ENCODE measurements at places on chromosomes 11 and 22.

DNA sequence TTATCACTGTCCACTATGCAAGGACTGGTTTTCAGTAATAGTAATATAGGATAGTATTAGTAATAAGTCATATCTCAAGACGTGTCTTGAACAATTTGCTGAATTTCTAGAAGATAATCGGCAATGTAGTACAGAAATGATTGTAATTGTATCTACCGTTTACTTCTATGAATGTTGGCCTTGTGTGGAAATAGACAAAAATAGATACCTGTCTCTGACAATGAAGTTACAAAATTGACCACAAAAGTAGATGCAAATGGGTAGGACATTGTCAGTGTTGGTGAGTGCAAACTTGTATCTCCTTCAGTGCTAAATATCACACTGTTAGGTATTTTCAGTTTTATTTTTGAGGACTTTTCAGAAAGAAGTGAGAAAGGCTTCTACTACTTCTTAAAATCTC lies 43.1 kb downstream of the SVIP start:
- no peak for DNase-seq

DNA sequence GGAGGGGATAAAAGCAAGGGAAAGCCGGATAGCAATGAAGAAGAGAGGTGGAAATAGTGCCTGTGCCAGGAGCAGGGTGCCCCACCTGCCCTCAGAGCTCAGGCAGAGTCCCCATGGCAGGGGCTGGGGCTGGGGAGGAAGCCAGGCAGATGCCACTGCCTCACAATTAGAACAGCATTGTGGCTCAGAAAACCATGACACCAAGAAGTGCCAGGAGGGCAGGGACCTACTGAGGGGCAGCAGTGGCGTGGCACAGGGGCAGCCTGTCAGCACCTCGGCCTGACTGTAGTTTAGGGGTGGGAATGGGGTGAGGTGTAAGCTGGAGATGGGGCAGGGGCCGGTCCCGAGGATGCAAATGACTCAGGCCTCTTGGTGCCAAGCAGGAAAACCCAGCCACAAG lies 532.1 kb upstream of the B3GAT1 start:
- no peak for DNase-seq

GRCh38 chr11:115085461-115086210 lies 407.3 kb downstream of the NXPE2 start:
- no peak for DNase-seq

DNA sequence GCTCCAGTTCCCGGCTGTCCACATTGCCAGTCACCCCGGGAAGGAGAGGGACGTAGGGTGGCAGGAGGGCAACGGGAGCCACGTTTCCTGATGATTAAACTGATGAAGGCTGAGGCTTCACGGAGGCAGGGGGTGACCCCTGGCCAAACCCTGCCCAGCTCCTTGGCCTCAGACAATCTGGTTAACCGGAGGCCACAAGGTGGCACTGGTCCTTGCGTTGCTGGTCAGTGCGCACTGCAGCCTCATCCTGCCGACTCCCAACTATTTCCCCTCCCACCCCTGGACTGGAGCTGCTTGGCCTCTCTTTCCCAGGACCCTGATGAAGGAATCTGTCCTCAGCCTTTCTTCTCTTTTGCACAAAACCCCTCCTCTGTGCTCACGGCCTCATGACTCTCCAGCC lies 75.3 kb downstream of the PDE2A start:
- peak; percentile 48 for DNase-seq

- no peak for DNase-seq
Measured at GRCh38 chr11:28727254-28727653, 619.1 kb downstream of the METTL15 start.

GRCh38 chr11:102986815-102987214 lies 31.3 kb upstream of the MMP13 start:
- no peak for DNase-seq

- no peak for DNase-seq
Measured at GRCh38 chr11:129978447-129978846, 24.2 kb downstream of the PRDM10 start.

DNA sequence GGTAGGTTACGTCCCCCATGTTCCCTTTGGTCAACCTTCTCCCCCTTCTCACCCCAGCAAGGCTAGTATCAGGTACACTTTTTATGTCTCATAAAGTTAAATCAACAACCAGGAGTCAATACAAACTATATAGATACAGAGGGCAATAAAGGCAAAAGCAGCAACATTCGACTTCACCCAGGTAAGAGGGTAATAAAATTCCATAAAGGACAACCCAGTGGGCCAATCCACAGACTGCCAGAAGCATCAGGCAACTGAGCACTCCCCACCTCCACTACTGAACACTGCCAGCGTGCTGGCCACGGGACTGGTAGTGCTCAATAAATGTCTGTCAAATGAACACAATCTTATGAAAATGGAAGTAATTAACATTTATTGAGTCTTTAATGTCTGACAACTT lies 5.1 kb upstream of the MS4A18 start:
- DNase-seq, result no peak

- DNase-seq, result no peak
Measured at GRCh38 chr11:9893474-9893873, 229.6 kb downstream of the SWAP70 start.

DNA sequence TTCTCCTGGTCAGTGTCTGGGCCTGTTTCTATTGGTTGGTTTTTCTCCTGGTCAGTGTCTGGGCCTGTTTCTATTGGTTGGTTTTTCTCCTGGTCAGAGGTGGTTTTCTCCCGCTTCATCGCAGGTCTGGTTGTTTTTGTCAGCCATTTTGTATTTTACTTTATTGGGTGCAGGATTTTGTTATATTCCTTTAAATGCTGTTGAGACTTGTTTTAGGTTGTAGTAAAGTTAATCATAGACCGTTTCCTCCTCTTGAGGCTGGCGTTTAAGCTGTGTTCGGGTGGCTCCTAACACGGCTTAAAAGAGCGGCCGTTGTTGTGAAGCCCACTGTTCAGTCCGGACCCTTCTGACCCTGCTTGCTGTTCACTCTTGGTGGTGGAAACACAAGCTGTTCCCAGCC lies 26.2 kb downstream of the ZBED4 start:
- no peak for DNase-seq

GRCh38 chr11:70399681-70400112 lies 1.4 kb downstream of the CTTN start:
- peak; percentile 90 for DNase-seq

DNA sequence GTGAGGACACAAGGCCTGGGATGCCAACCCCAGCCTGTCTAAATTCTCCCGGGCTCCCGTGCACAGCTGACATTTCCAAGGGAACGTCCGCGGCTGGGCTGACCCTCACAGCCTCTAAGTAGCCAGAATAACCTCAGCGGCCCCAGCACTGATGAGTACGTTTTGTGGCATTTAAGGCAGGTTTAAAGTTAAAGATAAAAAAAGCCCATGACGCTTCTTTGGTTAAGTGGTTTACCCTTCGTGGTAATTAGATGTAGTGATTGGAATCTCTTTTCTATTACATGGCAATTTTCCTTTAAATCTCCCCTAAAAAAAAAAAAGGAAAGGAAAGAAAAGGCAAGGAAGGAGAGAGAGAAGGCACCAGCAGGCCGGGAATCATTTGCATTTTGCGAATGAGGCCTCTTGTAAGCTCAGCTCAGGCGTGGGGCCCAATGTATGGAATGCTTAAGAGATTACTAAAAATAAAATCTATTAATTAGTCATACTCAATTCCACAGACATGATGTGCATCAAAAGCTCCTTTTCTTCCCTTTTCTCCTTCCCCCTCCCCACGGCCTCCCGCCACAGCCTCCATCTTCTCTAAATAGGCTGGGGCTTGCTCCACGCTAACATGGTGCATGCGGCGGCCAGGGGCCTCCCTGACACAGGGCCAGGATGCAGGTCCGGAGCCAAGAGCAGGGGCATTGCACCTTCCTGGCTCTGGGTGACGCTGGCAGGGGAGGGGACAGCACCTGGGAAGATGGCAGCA lies 44.1 kb downstream of the MACROD1 start:
- no peak for DNase-seq

DNA sequence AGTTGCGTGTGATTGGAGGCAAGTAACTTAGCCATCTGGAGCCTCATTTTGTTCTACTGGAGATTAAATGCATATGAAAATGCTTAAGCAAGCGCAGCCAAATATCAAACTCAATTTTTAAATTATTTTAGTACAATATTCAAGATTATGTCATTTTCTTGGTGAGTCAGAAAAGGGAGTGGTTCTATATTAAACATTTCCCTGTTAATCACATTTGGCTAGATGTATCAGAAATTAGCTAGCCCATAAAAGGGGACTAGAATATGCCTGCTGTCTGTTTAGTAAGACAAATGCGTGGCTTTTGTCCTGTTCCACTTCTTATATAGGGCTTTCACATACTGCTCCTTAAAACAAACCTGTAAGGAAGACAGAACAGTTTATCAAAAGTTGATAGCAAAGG lies 35.0 kb upstream of the BMAL1 start:
- DNase-seq, result no peak

- no peak for DNase-seq
Measured at GRCh38 chr22:34804091-34804490, 261.9 kb upstream of the ISX start.

DNA sequence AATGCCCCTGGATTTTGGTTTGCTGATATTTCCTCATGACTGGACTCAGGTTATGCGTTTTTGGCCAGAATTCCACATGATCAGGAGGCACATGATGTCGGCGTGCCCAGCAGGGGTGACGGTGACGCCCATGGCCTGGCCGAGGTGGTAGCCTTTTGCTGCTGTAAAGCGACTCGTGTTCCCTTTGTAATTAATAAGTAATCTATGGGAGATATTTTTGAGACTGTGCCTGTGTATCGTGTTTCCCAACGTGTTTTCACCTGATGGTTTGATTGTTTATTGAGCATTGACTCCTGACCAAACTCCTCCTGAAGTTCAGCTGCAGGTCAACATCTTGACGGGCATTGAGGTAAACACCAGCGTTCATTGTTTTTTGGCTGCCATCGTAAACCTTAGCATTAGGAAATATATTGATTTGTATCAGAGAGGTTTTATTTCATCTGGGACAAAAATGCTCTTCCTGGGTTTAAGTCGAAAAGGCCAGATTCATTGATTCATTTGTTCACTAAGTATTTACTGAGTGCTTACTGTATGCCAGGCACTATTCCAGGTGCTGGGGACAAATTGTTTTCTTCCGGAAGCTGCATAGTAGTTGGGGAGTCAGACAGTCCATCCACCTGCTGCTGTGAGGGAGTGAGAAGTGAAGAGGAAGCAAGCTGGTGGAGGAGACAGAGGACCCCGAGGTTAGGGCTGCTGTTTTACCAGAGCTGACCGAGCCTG lies 23.6 kb downstream of the DCPS start:
- DNase-seq, result no peak

DNA sequence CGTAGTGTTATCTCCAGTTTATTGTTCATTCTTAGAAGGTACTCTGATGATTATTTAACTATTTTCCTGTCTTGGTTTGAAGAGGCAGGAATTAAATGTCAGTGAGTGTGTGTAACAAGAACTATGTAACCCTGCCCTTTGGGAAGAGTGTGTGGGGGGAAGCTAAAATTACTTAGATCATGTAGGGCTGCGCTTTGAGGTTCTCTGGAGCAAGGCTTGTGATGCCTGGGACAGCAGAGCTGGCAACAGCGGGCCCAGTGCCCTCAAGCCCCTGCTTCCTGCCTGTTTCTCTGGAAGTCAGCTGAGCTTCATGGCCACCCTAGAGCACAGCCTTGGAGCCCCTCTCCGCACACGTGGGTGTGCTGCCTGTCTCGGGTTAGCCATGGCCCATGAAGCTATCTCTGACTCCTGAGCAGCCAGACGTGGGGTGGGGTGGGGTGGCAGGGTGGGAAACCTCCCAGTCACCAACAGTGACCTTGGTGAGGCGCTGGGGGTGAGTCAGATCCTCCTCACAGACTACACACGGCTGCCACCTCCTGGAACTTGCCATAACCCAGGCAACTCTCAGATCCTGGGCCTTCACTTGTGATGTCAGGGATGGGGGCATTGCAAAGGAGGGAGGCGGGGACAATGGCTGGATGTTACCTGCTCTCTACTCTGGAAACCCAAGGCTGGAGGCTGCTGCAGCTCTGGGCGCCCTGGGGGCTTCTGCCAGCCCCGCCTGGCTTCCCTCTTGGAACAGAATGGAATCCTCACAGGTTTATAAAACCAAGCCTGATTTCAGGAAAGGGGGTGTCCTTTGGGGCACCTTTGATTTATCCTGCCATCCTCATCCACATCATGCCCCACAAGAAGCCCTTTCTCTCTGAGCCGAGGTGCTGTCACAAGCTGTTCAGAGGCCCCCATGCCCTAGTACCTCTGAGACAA lies 88.6 kb downstream of the SNX19 start:
- peak; percentile 35 for DNase-seq

GRCh38 chr11:95138448-95138847 lies 48.8 kb downstream of the ENDOD1 start:
- no peak for DNase-seq

GRCh38 chr11:67118181-67118766 lies 789 bp upstream of the KDM2A start:
- peak; percentile 2 for DNase-seq

- DNase-seq, result peak; percentile 13
Measured at GRCh38 chr11:18633256-18634139, 644 bp downstream of the SPTY2D1 start.

DNA sequence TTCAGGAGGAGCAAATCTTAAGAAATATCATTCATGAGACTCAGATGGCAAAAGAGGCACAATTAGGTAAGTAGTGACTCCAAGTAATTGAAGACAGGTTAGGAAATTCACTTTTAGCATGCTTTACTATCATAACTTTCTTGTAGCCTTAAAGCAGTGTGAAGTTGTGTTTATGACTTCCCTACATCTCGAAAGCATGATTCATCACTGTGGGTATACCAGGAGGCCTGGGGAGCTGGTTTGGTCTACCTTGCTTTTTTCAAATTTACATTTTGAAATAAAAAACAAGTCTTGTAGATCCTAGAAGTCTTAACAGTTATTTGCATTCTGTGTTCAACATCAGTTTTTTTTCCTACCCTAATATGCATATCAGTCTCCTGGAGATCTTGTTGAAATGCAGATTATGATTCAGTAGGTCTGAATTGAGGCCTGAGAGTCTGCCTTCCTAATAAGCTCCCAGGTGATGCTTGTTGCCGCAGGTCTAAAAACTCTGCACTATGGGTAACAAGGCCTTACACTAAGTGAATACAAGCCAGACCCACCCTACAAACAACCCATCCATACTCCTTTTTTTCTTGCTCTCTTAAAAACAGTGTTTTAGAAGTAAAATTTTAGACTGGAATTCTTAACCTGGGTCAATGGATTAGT lies 41.4 kb downstream of the TTC17 start:
- DNase-seq, result no peak

GRCh38 chr22:30087611-30088010 lies 7.3 kb downstream of the HORMAD2 start:
- DNase-seq, result no peak

DNA sequence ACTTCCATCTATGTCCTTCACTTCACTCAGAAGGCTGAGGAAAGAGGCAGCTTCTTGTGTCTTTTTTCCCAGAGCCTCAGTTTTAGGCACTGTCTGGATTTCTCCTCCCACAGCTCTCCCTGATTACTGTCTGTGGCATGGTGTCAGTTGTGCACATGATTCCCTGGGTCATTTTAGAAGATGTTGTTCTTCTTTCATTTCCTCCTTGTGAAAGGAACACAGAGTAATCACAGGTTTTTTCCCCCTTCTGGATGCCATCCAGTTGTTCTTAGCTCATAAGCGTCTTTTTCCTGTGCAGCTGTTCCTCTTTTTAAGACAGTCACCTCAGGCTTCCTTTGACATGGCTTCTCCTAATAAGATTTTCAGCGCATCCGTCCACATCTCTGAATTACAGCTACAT lies 212.2 kb downstream of the FAM181B start:
- DNase-seq, result peak; percentile 82

- no peak for DNase-seq
Measured at GRCh38 chr22:50009765-50010675, 2.5 kb downstream of the IL17REL start.

Data from suppressor macrophage (primary cell).